ENCODE measurements at places on chromosomes 5 and 9. TPM values are rescaled to one million over a fixed set of nuclear protein-coding genes. Genes with fewer than 3 reads are reported as not detected.

DNA sequence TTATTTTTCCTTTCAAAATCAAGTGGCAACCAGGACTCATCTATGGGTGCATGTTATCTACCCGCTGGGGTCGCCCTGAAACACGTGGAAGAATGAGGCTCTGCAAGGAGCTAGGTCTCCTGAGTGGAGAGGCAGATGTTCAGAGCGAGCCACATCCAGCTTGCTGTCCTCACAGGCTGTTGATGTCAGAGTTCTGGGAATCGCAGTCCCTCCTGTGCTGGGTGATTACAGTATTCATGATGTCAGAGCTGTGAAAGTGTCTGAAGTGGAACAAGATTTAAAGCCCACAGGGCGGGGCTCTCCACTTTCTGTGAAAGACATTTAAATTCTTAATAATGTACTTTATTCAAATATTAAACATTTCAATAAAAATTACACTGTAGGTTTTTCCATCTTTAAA is 24.4 kb upstream of the LMX1B start:
- no peak for DNase-seq

- DNase-seq, result no peak
Observed at GRCh38 chr9:136977649-136978072, 357 bp downstream of the PTGDS start.

GRCh38 chr5:58087905-58088304 is 372.0 kb downstream of the PLK2 start:
- no peak for DNase-seq

DNA sequence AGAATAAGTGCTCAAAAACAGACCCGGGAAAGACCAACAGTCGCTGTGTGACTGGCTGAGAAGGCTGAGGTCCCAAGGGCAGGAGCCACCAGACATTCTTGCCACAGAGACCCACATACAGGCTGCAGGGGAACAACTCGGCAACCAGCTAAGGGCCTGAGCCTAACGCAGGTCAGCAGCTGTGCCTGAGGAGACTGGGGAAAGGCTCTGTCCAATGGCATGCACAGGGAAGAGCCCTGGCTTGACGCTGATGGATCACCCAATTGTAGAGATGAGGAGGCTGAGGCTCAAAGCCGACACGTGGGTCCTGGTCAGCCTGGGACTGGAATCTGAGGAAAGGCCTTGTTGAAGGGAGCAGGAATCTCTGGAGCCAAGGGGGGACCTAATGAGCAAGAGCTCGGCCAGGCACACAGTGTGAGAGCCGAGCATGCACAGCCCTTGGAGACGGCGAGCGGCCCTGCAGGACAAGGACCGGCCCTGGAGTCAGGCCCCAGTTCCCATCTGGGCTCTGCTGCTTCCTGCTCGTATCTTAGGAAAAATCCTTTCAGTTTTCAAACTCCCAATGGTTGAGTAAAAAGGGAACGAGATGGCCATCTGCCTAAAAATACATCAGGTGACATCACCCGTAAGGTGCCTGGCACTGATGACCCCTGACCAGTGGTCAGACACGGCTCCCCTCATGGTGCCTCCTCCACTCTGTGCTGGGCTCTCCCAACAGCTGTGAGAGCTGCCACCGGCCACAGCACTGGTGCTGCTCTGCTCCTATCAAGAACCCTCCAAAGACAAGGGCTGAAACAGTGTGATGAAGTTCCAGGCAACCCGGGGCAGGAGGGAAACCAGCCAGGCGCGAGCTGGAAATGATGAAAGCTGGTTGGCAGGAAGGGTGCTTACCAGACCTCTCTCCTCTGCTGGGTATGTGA is 16.4 kb downstream of the LMAN2 start:
- no peak for DNase-seq

DNA sequence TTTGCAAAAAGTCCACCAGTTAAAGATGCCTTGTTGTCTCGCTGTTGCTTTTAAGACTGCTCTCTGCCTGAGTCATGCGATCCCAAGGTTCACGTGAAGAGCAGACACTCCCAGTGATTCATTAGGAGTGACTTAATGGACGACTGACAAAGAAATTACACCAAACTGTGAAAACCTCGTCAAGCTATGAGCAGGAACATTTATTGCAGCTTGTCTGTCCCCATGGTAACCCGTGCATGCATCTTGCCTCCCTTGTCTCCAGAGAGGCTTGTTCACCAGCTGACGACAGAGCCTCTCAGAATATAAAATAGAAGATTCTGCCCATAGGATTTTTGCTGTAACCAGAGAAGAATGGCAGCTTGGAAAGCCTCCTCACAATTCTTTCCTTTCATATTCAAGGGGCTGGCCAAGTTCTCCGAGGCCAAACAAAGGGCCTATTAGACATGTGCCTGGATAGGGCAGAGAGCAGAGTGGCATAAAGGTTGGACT is 352.7 kb downstream of the SPOCK1 start:
- peak; percentile 96 for DNase-seq

- no peak for DNase-seq
Observed at GRCh38 chr5:134939500-134939899, 28.2 kb upstream of the CATSPER3 start.

- DNase-seq, result no peak
Observed at GRCh38 chr9:114141553-114142402, 13.6 kb upstream of the COL27A1 start.

GRCh38 chr9:72371151-72371550 is 6.1 kb upstream of the ZFAND5 start:
- no peak for DNase-seq

- DNase-seq, result no peak
Observed at GRCh38 chr5:82422751-82423181, 144.6 kb upstream of the RPS23 start.

DNA sequence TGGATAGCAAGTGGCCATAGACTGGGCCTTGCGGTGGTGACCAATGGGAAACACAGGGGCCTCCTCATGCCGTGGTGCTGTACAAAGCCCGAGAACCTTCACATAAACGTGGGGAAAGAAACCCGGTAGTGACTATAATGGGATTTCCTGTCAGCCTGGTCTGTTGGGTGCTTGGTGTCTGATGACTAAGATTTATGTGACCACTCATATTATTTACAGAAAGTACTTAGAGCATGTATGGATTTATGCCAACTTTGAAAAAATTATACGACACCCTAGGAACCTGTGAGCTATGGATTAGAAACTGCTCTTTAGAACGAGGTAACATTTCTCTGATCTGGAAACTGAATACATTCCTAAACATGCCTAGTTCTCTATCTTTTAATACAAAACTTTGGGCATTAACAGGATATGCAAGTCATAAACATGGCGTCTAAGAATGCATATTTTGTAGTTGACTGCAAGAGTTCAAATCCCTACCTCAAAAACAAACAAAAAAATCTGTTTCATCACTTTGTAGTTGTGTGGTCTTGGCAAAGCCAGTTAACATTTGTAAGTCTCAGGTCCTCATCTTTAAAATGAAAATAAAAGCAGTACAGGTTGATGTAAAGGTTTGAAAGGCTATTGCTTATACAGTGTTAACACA is 85.4 kb downstream of the TMEM167A start:
- peak; percentile 71 for DNase-seq

GRCh38 chr9:5854063-5854790 is 21.3 kb upstream of the ERMP1 start:
- no peak for DNase-seq

GRCh38 chr5:174532455-174533453 is 191.6 kb upstream of the MSX2 start:
- DNase-seq, result peak; percentile 98

GRCh38 chr9:117008461-117008860 is 321.4 kb downstream of the TRIM32 start:
- no peak for DNase-seq

DNA sequence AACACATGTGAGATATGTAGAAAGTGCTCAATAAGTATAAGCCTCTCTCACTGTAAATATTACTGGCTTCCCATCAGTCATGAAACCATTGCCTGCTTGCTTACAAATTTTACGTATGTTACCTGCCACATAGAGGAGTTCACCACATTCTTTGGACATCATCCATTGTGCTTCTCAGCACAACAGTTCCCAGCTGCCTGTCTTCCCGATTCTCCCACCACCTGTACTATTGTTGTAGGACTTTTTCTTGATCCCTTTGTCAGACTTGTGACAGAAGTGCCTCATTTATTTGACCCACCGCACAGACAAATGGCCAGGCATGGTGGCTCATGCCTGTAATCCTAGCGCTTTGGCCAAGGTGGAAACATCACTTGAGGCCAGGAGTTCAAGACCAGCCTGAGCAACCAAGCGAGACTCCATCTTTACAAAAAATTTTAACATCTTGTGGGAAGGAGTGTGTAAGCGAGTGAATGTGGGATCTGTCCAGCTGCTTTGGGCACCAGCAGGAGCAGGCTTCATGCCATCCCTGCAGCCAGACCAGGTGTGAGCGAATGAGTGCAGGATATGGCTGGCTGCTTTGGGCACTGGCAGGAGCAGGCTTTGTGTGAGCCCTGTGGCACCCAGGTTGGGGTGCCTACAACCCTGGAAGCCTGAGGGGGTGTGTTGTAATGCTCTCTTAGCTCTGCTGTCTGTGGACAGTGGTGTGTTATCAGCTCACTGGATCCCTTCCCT is 139.9 kb upstream of the ELL2 start:
- DNase-seq, result no peak

DNA sequence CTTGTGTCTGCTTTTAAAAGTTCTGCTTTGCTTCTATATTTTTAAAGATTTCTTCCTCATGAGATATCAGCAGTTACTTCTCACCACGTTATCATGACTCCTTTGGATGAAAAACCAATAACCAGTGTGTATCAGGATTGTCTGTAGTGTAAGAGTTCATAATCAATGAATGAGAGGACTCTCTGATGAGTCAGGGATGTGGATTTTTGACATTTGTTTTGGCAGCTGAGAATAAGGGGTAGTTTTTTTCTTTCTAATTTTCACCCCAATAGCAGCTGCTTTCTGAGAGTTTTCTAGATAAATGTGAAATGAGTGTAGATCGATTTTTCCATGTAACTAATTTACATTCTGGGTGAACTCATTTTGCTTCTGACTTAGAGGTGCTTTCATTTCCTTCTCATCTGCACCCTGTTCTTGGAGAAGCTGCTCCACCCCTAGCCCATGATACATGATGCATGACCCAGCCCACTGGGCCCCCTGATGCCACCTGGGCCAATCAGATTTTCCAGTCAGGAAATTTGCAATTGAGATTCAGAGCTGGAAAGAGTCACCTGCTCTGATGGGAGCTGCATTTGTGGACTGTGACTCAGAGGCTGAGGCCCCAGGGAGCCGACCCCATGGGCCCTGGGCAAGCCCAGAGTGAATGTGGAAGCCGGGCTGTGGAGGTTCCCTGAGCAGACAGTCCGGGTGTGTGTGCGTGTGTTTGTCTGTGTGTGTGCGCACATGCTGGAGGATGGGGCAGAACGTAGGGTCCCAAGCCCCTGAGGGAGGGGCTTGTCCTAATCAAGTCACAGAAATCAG is 159.3 kb downstream of the RGS3 start:
- peak; percentile 99 for DNase-seq

GRCh38 chr9:110183208-110184145 is 24.5 kb downstream of the C9orf152 start:
- peak; percentile 75 for DNase-seq

GRCh38 chr5:54793468-54794134 is 191.8 kb downstream of the ESM1 start:
- DNase-seq, result no peak

- DNase-seq, result peak; percentile 51
Observed at GRCh38 chr9:91905991-91906469, 44.0 kb downstream of the ROR2 start.

DNA sequence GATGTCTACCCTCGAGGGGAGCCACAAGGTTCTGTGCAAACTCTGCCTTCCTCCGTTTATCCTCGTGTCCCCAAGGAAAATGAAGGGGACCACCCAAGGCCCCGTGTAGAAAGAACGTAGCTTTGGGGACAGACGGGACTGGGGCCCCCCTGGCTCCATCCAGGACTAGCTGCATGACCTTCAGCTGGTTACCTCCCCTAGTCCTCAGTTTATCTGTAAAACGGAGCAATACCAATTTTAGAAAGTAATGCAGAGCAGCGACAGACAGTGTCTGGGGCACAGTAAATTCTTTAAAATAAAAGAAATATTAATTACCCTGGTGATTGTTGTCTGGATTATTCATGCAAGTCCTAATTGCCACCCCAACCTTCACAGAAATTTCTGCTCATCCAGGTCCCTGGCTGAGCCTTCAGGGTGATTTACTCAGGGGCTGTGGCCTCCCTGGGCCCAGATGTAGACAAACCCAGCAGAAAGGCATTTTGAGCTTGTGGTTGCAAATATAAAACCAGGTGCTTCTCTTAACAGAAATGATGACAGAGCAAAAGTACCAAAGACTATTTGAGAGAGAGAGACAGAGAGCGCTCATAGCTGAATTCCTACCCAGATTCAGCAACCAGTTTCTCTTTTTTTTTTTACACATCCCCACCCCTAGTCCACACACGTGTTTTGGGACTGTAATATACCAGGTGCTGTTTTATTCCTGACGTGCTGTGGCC is 155.1 kb upstream of the SMIM23 start:
- no peak for DNase-seq

- DNase-seq, result peak; percentile 46
Observed at GRCh38 chr9:133604214-133604613, 5.0 kb downstream of the FAM163B start.

DNA sequence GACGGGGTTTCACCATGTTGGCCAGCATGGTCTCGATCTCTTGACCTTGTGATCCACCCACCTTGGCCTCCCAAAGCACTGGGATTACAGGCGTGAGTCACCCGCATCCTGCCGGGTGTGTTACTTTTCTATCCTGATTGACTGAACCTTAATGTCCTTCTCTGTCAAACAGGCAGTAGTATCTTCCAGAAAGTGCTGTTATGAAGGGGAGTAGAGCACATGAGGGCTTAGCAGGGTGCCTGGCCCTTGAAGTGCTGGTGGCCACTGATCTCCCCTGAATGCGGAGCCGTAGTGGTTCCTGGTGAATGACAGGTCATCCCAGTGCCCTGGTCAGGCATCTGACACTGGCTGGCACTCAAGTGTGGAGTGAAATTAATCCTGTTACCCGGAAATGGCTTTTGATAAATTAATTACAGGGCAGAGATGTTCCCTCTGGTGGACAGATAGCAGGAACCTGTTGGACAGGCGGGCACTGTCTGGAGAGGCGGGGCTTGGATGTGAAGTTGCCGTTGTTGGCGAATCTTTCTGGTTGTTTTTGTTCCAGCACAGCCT is 28.4 kb downstream of the PRRC2B start:
- DNase-seq, result peak; percentile 34

- DNase-seq, result no peak
Observed at GRCh38 chr9:113313261-113313660, 10.1 kb upstream of the RNF183 start.

- DNase-seq, result peak; percentile 27
Observed at GRCh38 chr9:84711398-84711777, 41.9 kb downstream of the NTRK2 start.

- DNase-seq, result no peak
Observed at GRCh38 chr5:6039111-6039510, 339.2 kb downstream of the MED10 start.

GRCh38 chr5:80885396-80886000 is 74.7 kb upstream of the RASGRF2 start:
- DNase-seq, result no peak

NUTM2F gene
- total RNA-seq, result not detected

FBN2 gene
- total RNA-seq, result 19.1 TPM

BAAT gene
- not detected for total RNA-seq

FAM169A gene
- total RNA-seq, result 26.8 TPM

DNAJA1 gene
- 385 TPM for total RNA-seq

IL13 gene
- not detected for total RNA-seq

NMUR2 gene
- 0.30 TPM for total RNA-seq

FBP2 gene
- not detected for total RNA-seq

SPATA24 gene
- total RNA-seq, result 4.9 TPM
